ENCODE measurements at places on chromosomes 5 and 9. TPM values are rescaled to one million over a fixed set of nuclear protein-coding genes. Genes with fewer than 3 reads are reported as not detected.

The ESM1 gene
- total RNA-seq = 55.0 TPM

The ZSWIM6 gene
- 12.4 TPM for total RNA-seq

The ANKH gene
- 35.2 TPM for total RNA-seq

The RIC1 gene
- total RNA-seq = 31.9 TPM

The CCIN gene
- 0.60 TPM for total RNA-seq

The PCDHGC4 gene
- 0.57 TPM for total RNA-seq

DNA sequence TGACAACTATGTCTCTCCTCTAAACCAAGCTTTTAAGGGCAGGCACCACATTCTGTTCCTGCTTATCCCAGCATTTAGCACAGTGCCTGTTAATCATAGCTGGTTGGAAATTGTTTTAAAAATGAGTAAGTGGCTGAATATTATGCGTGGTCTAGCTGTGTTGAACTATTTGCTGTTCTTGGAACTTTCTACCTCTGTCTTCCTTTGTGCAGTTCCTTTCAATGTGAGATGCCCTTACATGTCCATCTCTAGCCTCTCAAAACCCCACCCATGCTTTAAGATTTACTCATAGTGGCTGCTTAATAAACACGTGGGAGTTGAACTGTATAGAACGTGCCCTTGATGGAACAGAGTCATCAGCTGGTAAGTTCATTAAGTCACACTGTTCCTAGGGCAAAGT is 34.5 kb downstream of the C9orf57 start:
- peak; percentile 13 for DNase-seq

GRCh38 chr9:99050924-99051323 is 54.0 kb upstream of the TGFBR1 start:
- DNase-seq = no peak

- DNase-seq = no peak
Measured at GRCh38 chr5:172713113-172713808, 57.7 kb downstream of the DUSP1 start.

DNA sequence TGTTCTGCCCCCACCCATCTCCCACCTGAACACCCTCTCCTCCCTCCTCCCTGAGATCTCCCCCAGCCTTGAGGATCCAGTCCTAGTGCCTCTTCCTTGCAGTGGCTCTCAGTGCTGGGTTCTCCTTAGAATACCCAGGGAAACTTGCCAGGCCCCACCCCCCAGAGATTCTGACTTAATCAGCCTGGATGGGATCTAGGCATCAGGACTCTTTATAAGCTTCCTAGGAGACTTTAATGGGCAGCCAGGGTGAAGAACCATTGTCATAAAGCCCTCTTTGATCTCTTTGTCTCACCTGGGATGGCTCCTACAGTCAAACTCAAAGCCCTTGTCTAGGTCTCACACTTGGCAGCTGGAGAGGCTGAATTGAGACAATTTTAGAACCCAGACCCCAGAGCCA is 8.6 kb upstream of the GLIS3 start:
- no peak for DNase-seq

DNA sequence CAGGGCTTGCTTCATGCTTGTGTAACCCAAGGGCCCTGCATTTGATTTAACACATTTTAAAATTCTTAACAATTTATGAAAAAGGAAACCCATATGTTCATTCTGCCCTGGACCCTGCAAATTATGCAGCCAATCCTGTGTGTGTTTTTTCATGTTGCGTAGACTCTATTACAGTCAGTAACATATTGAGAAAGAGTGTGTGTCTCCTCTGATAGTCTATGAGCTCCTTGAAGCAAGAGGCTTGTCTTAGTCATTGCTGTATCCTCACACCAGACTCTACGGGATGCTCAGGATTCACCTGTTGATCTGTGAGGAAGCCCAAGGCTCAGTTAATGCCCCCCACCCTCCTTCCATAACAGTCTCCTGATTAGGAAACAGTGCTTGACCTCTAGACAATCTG is 177.3 kb upstream of the DMAC1 start:
- no peak for DNase-seq

GRCh38 chr9:70962761-70963440 is 158.5 kb downstream of the TRPM3 start:
- no peak for DNase-seq

- no peak for DNase-seq
Measured at GRCh38 chr5:8185852-8186251, 316.9 kb downstream of the MTRR start.

DNA sequence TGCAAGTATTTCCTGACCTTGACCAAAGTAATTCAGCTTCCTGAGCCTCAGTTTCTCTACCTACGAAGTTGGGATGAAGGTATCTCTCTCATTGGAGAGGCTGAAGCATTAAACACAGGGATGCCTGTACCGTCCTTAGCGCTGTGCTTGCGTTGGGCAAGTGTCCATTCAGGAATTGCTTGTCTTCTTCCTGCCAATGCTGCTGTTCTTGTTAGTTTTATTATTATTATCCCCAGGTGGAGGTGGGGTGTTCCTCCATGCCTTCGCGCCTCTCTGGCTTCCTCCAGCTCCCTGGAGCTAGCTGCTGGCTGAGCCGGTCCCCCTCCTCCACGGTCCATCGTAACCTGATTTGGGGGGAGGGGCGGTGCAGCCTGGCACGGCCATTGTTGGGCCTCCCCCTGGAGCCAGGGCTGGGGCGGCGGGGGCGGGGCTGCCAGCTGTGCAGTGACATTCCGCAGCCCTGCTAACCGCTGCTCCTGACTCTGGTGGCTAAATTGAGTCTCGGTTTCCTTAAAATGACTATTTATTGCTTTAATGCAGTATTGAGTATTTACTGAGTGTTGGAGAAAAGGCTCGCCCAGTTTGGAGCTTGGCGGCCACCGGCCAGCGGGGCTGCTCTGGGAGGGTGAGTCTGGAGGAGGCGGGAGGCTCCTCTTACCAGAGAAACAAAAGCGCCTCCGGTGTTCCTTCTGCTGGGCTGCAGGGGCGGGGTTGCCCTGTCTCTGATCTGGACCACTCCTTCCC is 51.3 kb downstream of the LMX1B start:
- DNase-seq = no peak

GRCh38 chr5:55570026-55570425 is 35.3 kb upstream of the PLPP1 start:
- peak; percentile 32 for DNase-seq

DNA sequence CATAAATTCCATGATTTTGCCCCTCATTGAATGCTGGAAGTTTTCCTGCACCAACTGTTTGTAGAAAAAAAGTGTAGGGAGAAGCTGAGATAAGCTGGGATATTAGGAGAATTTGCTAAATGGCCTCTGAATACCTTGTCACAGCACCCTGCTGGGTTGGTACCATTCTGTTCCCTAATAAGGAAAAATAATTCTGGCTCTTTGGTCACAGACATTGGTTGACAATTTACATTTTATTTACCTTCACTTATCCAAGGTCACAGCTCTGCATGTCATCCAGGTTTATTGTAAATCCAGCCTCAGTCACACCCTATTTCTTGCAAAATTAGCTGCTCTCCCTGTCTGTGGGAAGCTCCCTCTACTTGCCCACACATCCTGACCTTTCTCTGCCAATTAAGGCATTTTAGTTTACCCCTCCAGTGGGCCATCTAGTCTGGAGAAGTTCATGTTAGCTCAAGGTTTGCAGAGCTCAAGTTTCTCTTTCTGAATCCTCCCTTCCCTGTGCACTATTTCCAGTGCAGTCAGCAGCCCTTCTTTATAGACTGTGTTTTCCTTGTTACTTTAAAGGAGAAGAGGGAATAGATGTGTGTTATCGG is 115.4 kb upstream of the NTRK2 start:
- no peak for DNase-seq

- DNase-seq = no peak
Measured at GRCh38 chr9:98140503-98140902, 21.5 kb upstream of the TRIM14 start.

- no peak for DNase-seq
Measured at GRCh38 chr9:88927510-88927909, 63.8 kb upstream of the S1PR3 start.

DNA sequence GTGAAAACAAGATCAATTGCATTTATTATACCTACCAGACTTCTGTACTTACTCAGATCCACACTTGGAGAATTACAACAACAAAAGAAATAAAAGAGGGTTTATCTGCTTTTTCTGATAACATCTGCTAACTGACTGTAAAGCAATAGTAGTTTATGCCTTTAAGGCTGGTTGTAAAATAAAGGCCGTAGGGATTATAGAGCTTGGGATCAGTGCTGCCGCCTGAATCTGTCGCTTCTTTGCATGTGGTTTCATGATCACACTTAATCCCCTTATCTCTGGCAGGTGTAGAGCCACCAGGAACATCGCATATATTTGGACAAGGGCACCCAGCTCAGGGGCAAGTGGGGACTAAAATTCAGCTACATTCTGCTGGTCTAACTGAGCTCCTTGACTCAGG is 146.7 kb downstream of the CCDC192 start:
- DNase-seq = no peak

DNA sequence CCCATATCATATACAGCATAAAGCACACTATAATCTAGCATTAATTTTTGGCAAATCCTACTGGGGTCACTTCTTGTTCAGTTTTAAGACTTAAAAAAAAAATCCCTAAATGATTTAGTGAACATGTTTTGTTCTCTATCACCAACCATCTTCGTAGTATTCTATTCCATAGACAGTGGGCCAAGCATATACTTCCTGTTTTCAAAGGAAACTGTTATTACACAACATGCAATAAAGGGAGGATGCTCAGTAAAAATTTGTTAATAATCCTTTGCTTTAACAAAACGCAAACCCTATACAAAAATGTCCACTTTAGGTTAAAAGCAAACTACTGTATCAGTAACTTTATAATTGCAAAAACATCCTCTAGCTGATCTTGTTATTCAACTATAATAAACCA is 13.0 kb downstream of the CCNH start:
- DNase-seq = no peak

DNA sequence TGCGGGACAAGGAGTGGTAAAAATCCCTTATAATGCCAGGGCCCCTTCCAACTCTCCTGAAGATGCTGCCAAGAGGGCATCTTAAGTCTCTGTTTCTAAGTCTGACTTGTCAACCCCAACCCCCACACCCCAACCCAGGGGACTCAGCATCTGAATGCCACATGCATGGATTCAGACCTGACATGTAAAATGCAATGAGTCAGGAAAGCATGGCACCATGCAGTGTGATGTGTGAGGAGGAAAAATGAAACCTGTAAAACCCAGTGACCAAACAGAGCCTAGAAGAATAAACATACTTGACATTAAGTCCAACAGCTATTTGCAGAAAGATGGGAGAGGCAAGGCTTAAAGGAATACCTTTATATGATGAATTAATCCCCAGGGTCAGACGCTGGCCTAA is 112.4 kb downstream of the ASTN2 start:
- DNase-seq = no peak

DNA sequence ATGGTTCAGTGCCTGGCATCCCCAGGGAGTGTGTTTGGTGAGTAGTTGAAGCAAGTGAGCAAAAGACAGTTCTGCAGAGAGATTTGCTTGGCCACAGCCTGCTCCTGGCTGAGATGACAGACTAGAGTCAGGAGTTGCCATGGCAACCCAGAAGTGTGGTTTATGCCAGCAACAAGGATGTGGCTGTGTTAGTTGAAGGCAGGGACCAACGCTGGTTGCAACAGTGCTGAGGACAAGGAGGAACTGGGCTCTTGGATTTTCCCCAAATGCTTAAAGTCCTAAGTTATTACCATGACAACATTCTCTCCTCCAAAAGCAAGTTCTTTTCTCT is 2.7 kb downstream of the NXNL2 start:
- DNase-seq = peak; percentile 96

- DNase-seq = no peak
Measured at GRCh38 chr5:523441-524222, 617 bp downstream of the SLC9A3 start.

GRCh38 chr9:133999851-134000265 is 7.7 kb upstream of the VAV2 start:
- DNase-seq = no peak

DNA sequence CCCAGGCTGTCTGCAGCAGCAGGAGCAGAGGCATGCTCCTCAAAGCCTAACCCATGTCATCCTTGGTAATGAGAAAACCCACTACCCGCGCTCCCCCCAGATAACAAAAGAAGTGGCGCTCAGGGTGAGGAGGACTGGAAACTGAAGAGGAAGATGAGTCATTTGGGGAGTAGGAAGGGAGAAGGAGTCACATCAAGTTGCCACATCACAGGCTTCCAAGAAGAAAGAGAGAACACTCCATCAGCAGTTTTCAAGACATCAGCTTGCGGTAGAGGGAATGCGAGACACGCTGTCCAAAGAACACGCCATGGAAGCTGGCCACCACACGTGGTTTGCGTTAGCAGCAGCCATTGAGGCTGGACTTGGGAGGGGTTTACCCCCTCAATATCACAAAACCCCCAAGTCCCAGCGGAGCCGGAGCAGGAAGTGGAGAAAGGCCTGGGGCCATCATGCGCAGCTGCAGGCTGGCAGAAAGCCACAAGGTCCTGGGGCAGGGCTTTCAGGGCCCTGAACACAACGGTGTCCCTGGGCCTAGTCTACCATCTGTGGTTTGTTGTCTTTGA is 41.5 kb downstream of the SH3PXD2B start:
- peak; percentile 89 for DNase-seq

GRCh38 chr5:160961038-160961437 is 109.0 kb upstream of the ATP10B start:
- no peak for DNase-seq

GRCh38 chr5:102767862-102768261 is 12.8 kb downstream of the PAM start:
- DNase-seq = no peak

DNA sequence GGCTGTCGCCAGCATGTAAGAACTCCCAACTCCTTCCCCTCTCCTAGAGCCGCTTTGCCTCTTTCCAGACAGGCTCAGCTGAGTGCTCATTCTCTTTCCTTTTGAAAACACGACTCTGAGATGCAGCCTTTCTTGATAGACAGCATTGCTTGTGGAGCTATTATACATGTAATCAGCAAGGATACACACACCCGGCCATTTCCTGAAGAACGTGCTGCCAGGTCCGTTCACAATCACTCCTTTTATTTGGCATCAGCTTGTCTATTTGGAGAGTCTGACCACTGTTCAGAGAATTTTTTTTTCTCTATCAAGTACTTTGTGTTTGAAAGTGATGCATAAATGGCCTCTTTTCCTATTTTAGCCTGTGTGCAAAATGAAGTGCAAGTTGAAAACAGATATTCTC is 328.7 kb downstream of the MARCHF11 start:
- no peak for DNase-seq

DNA sequence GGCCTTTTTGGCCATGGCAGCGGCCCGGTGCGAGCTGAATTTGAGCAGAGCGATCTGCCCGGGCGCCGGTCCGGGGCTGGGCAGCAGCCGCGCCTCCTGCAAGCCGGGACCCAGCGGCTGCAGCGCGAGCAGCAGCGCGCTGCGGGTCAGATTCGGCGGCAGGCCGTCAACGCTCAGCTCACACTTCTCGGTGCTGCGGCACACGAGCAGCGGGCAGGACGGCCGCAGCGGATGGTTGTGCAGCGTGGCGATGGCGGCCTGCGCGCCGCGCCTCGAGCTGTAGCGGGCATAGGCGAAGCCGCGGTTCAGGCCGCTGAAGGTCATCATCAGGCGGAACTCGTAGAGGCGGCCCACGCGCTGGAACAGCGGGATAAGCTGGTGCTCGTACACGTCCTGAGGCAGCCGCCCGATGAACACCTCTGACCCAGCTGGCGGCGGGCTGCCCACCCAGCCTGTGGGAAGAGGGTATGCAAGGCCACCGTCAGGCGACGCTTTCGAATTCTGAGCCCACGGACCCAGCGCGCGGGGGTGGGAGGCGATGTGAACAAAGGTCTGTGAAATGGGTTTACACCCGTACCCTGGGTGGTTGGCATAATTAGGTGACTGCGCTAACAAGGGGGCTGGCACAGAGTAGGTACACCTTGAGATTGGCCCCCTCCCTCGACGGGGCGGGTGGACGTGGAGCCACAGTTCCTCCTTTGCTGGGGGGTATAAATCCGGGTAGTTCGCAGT is 755 bp downstream of the DND1 start:
- no peak for DNase-seq

- no peak for DNase-seq
Measured at GRCh38 chr5:12876541-12877298, 972.5 kb upstream of the CTNND2 start.

Data from HFFc6 (cell line).